ENCODE measurements at places on chromosomes 1 and 21.
A peak's percentile ranks its signal among the peaks of the same experiment; 100 is the strongest.

- no peak for DNase-seq
Measured at GRCh38 chr1:31470794-31471315, 57.8 kb downstream of the SERINC2 start.

DNA sequence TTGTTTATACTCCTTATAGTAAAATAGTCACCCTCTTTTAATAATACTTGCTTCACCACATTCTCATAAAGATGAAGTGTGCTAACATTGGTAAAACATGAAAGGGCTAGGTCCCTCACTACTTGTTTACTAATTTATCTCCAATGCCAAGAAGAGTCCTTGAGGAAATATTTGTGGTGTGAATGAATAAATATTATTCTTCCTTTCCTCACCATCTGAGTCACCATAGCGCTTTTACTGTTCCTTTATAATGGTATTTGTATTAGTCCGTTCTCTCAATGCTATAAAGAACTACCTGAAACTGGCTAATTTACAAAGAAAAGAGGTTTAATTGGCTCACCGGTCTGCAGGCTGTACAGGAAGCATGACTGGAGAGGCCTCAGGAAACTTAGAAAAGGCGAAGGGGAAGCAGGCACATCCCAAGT, 222.8 kb upstream of the ZRANB2 start:
- peak; percentile 25 for DNase-seq

GRCh38 chr21:45700461-45700860, 56.9 kb downstream of the PCBP3 start:
- DNase-seq: no peak

DNA sequence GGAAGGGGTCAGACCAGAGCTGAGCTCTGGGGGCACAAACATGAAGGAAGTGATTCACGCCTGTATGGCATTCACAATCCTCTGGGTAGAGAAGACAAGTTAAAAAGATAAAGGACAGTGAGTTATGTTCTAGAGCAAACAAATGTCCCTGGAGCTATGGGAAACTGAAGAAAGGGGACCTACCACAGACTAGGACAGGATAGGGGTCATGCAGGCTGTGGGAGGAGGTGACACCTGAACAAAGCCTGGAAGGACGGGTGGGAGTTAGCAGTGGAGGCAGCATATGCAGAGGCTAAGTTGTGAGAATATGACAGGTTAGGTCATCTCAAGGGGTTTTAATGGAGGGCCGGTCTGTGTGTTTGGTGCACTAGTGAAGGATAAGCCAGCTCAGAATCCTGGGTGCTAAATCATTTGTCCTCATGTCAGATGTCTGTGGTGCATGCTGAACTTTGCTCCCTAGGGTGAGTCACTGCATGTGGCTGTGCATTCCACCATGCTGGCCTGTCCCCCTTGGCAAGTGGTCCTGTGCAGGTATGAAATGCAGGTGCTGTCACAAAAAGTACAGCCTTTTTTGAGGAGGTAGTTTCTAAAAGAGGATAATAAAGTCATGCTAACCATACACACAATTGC, 28.5 kb downstream of the TNN start:
- DNase-seq: no peak

GRCh38 chr1:61247051-61247825, 164.9 kb downstream of the NFIA start:
- no peak for DNase-seq

DNA sequence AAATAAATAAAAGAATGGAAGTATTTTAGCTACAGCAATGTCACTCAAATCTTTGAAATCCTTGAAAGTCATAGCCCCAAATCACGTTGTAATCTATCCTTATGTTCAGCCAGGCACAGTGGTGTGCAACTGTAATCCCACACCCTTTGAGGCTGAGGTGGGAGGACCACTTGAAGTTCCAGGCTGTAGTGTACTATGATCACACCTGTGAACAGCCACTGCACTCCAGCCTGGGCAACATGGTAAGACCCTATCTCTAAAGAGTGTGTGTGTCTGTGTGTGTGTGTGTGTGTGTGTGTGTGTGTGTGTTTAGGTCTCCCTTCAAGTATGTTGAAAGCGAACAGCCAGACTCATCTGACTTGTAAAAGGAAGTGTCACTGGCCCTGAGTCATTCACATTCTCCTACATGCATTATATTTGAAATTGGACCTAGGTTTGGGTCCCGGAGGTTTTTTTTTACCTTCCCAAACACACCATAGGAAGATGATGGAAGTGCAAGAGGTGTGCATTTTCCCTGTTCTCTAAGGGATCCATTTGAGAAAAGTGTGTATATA, 50.1 kb downstream of the ZNF281 start:
- peak; percentile 78 for DNase-seq

GRCh38 chr1:214747050-214747635, 144.1 kb downstream of the CENPF start:
- peak; percentile 25 for DNase-seq

DNA sequence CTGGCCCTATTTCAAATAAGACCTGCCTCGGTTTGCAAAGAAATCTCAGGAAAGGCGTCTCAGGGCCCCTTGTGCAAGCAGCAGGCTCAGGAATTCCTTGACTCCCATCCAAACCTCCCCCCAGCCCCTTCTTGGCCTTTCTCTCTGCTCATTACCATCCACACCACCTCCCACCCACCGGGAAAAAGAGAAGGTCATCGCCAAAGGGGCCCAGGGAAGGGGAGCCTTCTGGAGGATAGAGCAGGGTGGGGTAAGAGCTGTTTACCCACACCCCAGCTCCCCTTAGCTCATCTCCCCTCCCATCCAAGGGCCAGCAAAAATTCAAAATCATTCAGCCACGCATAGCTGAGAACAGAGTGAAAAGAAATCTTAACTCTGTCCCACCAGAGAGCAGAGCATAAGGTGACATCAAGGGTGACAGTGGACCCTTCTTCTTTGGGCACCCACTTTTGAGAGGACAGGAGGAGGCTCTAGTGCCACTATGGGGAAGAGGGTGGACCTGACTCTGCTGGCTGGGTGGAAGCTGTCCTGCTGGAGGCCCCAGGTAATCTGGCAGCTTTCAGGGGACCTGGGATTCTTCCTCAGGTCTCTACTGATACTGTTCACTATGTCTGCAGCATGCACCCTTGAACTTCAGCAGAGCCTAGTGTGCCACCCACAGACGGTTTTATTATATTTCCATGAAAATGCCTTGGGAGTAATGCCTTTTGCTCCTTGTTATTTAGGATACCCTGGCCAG, 3.9 kb upstream of the WNT2B start:
- no peak for DNase-seq

DNA sequence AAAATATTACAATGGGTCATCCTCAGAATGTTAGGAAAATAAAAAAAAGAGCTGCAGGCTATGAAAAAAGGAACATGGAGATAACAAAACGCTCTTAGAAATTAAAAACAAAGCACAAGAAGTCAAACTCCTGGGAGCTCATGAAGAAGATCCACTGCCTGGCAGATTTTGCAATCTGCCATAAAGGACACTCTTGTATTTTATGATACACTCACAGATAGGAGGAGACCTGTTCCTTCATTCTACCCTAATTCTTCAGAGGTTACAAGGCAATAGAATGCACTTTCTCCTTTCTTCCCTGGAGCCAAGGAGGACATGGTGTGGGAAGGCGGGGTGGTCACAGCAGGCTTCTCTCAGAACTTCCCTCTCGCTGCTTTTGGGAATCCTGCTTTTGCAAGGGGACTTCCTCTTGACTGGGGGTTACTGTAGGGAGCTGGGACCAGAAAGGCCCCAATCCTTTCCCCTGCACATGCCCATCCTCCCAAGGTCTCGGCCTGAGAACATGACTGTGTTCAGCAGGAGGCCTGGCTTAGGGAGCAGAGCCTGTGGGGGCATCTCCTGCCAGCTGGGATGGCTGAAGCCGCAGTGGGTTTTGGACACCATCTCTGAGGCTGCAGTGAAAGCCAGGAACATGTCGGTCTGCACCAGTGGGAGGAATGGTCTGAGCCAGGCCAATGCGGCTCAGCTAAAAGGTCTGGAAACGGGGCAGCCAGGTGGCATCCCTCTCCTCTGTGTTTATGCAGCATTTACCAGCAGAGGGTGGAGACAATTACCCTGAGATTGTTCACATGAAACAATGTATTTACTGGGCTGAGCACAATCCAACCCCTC, 44.8 kb downstream of the GPR161 start:
- no peak for DNase-seq

DNA sequence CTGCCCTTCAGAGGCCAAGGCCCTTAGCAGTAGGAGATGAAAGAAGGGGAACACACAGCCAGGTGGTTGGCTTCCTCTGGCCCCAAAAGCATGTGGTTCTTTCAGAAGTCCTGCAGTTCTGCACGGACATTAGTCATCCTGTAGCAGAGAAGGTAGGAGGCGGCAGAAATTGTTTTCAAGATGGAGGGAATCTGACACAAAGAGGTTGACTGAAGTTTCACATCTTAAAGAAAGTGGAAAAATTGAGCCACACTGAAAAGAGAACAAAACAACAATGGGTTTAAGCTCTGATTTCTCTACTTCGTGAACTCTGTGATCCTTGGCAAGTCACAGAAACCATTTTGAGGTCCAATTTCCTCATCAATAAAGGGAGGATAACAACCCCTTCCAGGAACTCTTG, 125.3 kb upstream of the DNAH14 start:
- no peak for DNase-seq

DNA sequence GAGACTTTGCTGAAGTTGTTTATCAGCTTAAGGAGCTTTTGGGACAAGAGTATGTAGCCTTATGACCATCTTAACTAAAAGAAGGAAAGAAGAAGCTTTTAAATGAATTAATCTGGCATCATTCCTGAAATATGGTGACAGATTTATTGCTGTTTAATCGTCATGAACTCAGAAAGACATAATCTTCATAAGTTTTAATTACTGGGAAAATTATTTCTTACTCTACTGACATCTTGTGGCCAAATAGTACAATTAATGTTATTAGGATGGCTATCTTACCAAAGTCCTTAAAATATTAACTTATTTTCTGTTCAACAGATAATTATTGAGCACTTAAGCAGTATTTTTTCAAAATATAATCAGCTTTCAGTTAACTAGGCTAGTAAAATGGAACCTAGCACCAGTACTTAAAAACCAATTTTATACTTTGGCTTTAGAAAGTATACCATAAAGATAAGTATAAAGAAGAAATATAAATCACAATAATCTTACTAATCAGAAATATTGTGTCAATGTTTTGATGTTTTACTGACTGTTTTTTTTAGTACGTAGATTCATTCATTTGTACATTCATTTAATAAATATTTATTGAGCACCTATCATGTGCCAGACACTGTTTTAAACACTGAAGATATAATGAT, 34.7 kb upstream of the GPR25 start:
- DNase-seq: peak; percentile 62

DNA sequence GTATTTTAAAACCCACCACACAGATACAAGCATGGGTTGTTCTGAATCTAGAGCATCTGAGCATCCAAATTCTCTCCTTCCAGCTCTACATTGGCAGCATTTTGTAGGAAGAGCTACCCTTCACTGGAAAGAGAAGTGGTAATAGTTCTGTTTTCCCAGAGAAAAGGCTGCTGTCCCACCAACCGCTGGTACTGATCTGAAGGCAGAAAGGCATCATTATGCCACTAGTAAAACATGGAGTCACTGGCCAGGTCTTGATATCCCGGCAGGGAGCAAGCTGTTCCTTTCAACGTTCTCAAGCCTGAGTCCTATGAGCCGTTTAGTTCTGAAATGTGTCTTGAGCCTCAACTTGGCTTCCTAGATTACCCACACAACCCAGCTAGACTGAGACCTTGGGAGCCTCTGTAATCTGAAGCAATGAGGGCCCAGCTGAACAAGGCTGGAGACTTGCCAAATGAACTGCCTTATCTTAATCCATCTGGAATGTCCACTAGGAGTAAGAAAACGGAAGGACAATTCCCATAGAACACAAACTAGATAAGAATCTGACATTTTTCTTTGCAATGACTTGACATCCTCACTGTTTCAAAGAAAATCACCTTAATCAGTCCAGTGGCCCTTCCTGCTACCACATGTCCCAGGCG, 116.8 kb downstream of the KCNH1 start:
- no peak for DNase-seq

GRCh38 chr1:54571326-54571725, 23.3 kb downstream of the ACOT11 start:
- no peak for DNase-seq

- peak; percentile 62 for DNase-seq
Measured at GRCh38 chr1:245263529-245264095, 108.8 kb downstream of the KIF26B start.

DNA sequence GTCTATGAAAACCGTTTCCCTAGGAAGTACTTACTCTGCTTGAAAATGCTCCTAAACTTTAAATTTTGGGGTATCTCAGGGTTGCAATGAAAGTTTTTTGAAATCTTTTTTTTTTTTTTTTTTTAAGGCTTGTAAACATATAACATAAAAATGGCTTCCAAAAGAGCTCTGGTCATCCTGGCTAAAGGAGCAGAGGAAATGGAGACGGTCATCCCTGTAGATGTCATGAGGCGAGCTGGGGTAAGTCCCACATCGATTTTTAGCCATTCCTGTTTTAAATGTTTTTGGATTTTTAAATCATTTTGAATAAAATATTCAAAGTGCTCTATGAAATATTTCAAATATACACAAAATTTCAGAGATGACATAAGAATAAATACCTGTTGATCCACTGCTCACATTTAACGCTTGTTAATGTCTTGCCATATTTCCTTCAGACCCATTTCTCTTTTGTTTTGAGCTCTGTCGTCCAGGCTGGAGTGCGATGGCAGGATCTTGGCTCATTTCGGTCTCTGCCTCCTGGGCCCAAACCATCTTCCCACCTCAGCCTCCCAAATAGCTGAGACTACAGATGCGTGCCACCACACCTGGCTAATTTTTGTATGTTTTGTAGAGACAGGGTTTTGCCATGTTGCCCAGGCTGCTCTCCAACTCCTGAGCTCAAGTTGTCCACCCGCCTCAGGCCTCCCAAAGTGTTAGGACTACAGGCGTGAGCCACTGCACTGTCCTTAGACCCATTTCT, 1.3 kb downstream of the PARK7 start:
- no peak for DNase-seq

- DNase-seq: peak; percentile 6
Measured at GRCh38 chr21:42799516-42799915, 79.8 kb downstream of the WDR4 start.

- no peak for DNase-seq
Measured at GRCh38 chr1:11729498-11730428, 6.2 kb upstream of the AGTRAP start.

DNA sequence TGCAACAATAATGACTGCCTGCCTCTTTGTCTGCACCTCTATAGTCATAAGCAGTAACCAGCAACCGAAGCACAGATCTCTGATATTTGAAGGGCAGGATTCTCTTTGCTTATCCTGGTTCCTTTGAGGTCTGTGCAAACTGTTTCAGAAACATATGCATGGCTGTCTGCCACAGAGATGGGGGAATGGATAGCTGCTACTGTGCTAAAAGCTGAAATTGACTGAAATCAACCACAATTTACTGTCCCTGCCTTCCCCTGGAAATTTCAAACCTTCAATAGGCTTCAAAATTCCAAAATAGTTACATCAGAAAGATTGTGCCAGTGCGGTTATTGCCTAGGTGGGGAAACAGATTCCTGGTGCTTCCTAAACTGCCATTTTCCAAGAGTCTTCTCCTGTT, 136.8 kb upstream of the GORAB start:
- DNase-seq: no peak

GRCh38 chr1:115275216-115275615, 62.8 kb downstream of the NGF start:
- peak; percentile 46 for DNase-seq

GRCh38 chr1:16078925-16079656, 5.6 kb upstream of the FAM131C start:
- peak; percentile 63 for DNase-seq

Measured in fibroblast of mammary gland (primary cell).